Naive thymus-derived CD8-positive, alpha-beta T cell (primary cell): ENCODE measurements at places on chromosomes 11 and 22.

- no peak for DNase-seq
These were observed at the start of gene CARNS1 for GRCh38 chr11:67415501-67416304. Gene CARNS1, plus strand, starts transcription at chr11:67415678. Its CDS starts 522 bp downstream, at chr11:67416200.

- no peak for DNase-seq
These were observed 136.4 kb downstream of the BUD13 start for GRCh38 chr11:116636341-116636929.

DNA sequence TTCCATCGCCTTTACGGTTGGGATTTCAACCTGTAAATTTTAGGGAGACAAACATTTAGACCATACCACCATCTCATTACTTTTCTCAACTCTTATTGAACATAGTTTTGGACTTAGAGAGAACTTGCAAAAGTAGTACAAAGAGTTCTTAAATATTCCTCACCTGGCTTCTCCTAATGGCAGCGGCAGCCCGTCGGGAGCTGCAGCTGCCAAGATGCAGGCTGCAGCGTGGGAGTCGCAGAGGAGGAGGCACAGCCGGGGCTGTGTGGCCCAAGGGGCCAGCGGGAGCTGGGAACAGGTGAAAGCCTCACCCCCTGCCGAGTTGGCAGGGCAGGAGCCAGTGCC lies 23.1 kb upstream of the RNASEH2C start:
- DNase-seq = no peak

DNA sequence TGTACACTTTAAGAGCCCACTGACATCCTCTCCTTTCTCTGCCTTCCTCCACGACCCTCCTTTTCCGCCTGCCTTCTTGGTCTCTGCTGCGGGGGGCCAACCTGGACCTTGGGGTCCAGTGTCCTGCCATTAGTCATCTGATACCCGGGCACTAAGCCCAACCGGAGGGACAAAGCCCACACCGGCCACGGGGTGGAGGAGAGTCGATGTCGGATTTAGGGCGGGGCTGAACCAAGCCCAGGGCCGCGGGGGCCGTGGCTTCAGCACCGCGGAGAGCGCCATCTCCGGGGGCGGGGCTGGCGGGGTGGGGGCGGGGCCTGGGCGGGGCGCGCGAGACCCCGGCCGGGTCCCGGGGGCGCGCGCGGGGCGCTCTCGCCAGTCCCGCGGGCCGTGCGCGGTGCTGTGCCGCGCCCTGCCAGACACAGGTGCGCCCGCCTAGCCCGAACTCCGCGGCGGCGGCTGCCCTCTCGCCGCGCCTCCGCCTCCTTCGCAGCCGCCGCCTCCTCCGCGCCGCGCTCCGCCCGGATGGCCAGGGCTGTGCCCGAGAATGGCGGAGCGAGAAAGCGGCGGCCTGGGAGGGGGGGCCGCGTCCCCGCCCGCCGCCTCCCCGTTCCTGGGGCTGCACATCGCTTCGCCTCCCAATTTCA lies at the start of gene MAPK8IP1:
Gene MAPK8IP1 (plus strand): TSS at position 378 of the 647 bp plus-strand sequence. CDS start 170 bp downstream, at position 548.
- peak; percentile 51 for DNase-seq

GRCh38 chr22:36411589-36412258 lies 24.0 kb upstream of the MYH9 start:
- no peak for DNase-seq

GRCh38 chr11:35620795-35621194 lies 2.5 kb downstream of the FJX1 start:
- no peak for DNase-seq

DNA sequence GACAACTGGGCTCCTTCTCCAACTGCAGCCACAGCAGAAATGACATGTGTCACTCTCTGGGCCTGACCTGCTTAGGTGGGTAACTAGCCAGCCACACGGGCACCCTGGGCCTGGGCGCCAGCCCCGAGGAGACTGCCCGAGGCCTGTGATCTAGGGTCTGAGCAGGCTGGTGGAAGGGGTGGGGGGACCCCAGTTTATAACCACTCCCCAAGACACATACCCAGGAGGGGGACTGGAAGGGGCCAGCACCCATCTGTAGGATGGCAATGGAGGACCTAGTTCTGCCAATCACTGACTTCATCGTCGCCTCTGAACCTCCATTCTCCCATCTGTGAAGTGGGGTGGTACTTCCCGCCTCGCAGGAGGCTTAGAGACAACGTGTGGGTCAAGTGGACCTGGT lies 16.1 kb downstream of the CD5 start:
- no peak for DNase-seq

DNA sequence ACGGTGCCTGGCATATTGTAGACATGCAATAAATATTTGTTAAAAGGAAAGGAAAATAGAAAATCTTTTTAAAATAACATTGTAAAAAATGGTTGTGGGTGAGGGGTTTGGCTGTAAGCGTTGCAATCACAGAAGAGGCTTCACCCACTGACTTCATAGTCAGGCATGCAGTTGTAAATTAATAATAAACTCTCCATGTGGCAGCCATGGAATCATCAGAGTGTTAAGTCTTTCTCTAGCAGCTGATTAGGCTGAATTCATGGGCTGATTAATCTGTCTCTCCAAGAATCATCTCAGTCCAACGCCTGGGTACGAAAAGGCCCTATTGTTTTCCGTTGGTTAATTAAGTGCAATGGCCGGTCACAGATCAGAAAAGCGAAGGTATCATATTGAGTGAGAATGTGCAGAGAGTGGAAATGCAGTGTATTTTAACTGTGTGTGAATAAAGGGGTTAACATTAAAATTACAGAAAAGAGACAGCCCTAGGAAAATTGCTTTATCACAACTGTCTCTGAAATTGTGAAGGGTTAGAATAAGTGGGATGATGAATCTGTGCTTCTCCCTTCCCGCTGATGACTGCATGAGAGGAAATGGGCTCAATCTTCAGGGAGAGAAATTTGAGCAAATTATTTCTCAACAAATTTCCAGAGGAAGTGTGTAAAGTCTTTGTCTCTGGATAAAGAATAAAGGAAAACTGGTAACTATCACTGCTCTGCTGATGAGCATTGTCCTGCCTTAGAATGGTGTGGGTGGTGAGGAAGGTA lies 269.0 kb downstream of the FAM76B start:
- no peak for DNase-seq

DNA sequence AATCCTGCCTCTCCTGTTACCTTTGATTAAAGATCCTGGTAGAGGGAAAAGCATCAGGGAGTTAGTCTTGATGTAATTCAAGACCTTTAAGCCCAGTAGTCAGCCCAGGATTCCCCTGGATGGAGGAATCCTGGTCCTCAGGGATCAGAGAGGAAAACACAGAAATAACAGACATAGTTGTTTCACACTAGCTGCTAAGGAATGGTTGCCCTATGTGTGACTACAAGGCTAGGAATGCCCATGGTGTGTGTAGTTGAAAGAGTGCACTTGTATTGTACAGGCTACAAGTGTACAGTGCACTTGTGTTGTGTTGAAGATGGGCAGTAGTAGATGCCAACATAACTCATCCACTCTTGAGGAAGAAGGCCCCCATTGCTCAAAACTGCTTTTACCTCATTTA lies 226.8 kb downstream of the AASDHPPT start:
- no peak for DNase-seq

GRCh38 chr22:38953091-38953490 lies 4.3 kb upstream of the APOBEC3A start:
- no peak for DNase-seq

DNA sequence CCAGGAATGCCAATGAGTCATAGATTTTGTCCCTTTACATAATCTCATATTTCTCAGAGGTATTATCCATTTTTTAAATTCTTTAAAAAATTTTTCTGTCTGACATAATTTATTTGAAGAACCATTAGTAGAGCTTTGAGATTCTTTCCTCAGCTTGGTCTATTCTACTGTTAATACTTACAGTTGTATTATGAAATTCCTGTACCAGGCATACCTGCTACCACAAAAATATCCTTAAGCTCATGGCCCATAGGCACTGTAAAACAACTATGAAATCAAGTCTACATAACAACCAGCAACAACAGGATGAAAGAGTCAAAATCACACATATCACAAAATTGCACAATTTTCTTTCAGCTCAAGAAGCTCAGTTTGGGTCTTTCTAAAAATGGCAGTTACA lies 541.3 kb downstream of the LUZP2 start:
- DNase-seq = no peak

- DNase-seq = no peak
These were observed 59.5 kb downstream of the USP35 start for GRCh38 chr11:78248191-78248590.

GRCh38 chr11:86623041-86623621 lies 49.3 kb downstream of the ME3 start:
- no peak for DNase-seq

GRCh38 chr11:20599221-20600019 lies at the start of gene SLC6A5:
Gene SLC6A5, plus strand, starts transcription at chr11:20599608. Its CDS starts 65 bp downstream, at chr11:20599673.
- no peak for DNase-seq

GRCh38 chr22:28547132-28547842 lies 132.4 kb downstream of the TTC28 start:
- DNase-seq = no peak

DNA sequence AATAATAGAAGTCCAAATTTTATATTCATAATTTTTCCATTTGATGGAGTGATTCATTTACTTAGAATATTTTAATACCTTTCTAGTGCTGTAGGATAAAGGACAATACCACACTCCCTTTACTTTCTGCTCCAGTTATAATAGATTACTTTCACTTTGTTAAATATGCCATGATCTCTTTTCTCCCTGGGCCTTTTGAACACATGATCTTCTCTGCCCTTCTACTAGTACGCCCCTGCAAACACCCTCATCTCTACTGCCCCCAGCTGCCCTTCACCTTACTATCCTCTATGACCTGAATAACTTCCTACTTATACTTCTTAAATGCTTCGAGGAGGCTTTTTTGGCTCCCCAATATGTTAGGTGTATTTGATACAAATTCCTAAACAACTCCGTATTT lies 177.3 kb downstream of the GUCY1A2 start:
- DNase-seq = no peak

GRCh38 chr22:25048071-25048470 lies 95.6 kb downstream of the KIAA1671 start:
- no peak for DNase-seq

DNA sequence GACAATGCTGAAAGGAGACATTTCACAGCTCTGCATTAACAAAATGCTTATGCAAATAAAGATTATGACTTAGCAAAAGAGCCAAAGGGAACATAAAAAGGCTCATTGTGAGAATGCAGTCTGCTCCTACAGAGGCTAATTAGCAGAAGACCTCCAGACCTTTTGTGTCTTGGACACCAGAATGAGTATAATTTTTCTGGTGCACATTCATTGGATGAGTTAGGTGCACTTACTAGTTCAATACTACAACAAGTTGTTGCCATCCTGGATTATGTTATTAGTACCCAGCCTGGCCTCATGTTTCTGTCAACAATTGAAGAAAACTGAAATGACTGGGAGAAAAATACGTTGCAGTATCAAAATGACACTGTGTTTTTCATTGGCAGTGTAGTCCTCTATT lies 613.2 kb upstream of the CHORDC1 start:
- DNase-seq = no peak

DNA sequence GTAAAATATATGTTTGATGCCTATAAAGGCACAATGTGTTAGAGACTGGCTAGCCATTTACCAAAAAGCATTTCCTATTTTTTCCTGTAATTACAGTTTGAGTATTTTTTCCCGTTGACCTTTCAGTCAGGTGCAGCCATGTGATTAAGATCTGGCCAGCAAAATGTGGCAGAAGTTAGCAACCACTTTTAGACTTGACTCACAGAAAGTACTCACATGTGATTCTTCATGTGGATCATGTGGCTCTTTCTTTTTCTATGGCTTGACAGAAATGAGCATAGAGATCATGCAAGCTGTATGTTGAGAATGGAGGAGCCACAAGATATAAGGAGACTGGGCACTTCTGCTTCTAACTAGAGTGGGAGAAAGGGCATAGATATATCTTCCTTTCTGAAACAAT lies 27.3 kb upstream of the RAB38 start:
- DNase-seq = no peak

DNA sequence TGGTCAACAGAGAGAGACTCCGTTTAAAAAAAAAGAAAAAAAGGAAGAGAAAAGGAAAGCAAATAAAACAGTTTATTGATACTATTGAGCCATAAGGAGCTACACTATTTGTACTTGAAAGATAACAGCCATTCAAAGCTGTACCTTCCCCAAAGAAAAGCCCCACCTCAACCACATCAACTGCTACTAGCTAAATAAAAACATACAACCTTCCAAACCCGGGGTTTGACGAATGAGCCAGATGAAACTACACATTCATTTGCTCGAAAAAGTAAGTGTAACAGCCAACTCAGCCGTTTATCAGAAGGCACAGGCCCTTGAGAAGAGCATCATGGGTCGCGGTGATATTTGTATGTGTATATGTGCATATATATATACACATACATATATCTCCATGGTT lies 78.4 kb downstream of the SIK3 start:
- no peak for DNase-seq

GRCh38 chr22:40238425-40239344 lies 61.0 kb downstream of the TNRC6B start:
- no peak for DNase-seq

DNA sequence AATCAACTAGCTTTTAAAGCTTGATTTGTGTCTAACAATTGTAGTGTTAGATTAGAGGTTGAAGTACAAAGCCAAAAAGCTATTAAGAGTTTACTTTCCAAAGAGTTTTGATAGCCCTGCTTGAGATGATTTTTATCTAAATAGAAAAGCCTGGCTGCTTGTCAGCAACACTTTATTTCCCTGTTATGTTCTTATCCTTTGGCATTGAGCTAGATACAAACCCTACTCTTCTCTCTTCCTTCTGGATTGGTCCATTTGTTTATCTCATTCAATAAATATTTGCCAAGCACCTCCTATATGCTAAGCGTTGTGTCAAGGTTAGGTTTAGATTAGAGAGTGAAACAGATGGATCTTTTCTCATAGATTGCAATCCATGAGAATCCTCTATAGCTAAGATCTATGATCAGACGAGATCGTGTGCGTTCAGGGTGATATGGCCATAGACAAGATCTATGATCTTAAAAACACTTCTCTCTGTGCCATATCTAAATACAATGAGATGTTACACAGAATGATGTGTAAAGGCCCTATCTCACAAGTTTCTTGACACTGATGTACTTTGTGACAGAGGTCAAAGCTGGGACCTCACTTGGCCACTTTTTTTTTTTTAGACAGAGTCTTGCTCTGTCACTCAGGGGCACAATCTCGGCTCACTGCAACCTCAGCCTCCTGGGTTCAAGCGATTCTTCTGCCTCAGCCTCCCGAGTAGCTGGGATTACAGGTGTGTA lies 57.8 kb downstream of the CTNND1 start:
- no peak for DNase-seq

GRCh38 chr11:67372321-67372992 lies 941 bp downstream of the CLCF1 start:
- no peak for DNase-seq

DNA sequence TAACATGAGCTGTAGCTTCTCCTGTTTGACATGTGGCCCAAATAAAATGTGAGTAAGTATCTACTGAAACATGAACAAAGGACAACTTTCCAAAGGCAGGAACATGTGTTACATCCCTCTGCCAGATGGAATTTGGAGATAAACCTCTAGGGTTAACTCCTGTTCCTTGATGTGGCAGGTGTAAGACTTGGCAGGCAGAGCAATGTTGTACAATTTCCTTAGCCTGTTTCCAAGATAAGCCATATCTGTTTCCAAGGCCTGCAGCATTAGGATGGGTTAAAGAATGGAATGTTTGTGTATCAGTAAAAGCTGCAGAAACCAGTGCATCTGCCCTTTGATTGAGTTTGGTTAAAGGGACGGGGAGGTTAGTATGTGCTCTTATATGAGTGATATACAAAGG lies 8.8 kb upstream of the DNAJB13 start:
- DNase-seq = no peak
